ENCODE measurements at places on chromosomes 12 and 14. TPM values are rescaled to one million over a fixed set of nuclear protein-coding genes. Genes with fewer than 3 reads are reported as not detected.

Gene SERPINA9
- not detected for total RNA-seq

Gene ZC3H10
- total RNA-seq, result 5.5 TPM

DNA sequence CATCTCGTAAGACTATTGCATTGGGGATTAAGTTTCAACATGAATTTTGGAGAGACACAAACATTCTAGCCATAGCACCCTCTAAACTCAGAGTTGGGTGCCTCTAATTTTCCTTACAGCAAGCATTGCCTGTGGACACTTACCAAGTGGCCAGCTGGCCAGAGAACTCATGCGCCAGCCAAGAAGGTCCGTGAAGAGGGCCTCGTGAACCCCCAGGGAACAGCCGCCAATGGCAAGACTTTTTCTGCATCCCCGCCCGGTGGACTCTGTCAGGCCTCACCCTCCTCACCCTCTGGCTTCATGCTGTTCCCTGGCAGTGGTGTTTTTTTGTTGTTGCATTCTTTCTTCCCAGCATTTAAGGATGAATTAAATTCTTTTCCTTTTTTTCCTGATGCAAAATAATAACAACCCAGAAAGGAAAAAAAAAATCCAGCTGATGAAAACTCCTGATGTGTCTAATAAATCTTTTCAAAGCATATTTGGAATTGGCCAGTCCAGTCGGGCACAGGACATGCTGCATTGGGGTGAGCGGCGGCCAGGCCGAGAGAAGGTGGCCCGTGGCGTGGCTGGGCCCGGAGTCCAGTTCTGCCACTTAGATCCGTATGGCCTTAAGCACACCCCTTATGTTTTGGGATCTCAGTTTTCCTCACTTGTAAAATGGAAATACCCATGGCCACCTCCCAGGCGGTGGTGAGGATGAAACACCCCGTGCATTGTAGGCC lies 191.9 kb upstream of the DIO3 start:
- peak; percentile 57 for DNase-seq

DNA sequence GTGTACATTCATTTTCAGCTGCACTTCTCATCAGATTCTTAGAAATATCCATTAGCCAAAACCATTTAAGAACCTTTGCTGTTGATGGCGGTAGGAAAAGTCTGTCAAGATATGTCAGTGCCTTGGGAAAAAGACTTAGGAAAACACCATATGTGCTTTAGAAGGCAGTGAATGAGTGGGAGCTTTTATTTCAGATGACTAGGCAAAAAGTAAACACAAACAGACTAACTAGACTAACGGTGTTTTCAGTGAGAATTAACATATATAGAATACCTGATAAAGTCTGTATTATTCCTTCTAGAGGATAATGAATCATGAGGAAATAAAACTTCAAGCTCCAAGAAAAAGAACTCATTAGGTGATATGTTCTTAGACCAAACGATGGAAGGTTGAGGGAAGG lies 418.9 kb downstream of the NAV3 start:
- DNase-seq, result no peak

DNA sequence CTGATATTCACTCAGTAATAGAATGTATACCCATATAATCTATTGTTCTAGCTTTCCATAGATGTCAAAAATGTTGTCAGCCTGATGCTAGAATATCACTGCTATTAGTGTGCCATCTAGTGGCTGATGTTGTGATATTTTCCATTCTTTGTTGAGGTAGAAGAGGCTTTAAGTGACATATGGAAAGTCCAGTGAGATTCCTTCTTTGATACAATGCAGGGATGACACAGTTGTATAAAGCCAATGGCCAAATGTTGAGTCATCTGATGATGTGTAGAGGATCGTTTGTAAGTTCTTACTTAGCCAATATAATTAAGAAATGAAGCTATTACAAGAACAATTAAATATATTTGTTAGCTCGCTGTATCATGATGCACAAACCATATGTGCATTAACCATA lies 58.1 kb upstream of the PCED1B start:
- DNase-seq, result no peak

DNA sequence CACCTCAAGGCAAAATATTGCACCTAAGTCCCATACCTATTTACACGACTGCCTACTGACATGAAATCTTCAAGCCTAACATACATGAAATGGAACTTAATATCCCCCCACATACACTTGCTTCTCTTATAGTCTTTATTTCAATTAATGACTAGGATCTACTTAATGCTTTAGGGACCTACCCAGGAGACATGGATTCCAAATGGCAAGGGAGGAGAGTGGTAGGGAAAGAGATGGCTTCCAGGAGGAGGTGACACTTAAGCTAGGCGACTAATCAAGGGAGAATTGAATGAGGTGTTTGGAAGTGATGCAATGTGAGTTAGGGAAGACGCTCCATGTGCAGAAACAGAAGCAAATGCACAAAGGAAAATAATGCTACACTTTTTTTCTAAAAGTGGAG lies 9.7 kb upstream of the PPP1R12A start:
- DNase-seq, result no peak

GRCh38 chr12:116365606-116366455 lies 88.3 kb upstream of the MED13L start:
- DNase-seq, result no peak

Data from left ventricle myocardium superior (tissue), 1 donor.